ENCODE measurements at places on chromosomes 5 and 9.

GRCh38 chr5:32712481-32713360, 1.6 kb downstream of the NPR3 start:
- no peak for DNase-seq

DNA sequence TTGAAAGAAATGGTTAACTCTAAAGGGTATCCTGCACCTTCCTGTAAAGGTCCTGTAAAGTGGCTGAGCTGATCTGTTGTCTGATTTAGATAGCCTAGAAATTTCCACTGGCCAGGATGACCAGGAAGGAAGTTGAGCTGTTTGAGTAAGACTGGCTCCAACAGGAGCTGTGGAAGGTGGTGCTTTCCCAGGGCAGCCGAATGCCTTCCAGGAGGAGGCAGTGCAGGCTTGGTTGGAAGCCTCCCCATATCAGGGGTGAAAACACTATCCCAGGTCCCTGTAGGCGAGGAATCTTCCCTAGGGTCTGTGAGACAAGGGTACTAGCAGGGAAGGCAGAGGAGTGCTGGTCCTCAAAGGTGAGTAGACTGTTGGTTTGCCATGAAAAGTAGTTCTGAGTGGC, 98.4 kb downstream of the LIX1 start:
- no peak for DNase-seq

DNA sequence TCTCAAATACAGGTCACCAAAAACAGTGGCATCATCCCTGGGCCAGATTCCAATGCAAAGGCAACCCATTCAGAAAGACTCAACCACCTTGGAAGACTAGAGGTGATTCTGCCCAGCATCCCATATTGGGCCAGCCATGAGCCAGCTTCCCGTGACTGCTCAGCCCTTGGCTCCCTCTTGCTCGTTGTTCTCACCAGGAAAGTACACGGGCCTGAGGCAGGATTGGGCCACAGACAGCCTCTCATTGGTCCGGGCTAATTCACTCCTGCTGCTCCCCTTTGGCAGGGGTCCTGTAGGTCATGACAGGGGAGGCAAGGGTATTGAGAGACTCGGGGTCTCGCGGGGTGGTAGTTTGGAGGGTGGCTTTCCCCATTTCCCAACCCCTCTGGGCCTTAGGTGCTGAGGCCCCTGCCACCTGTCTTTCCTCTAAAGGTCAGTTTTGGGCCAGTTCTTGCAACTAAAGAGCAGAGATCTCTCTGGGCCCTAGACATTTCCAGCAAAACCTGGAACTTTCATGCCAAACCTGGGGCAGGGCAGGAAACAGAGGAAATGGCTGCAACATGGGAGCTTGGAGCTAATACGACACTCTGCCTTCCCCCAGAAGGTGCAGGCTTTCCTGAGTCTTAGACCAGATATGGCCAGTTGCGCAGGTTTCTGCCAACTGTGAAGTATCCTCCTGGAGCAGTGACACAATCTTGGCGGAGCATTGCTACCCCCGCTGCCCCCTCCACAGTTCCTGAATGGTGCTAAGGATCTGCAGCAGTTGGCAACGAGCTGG, 22.0 kb upstream of the FGFR4 start:
- no peak for DNase-seq

GRCh38 chr5:158277276-158277675, 418.3 kb upstream of the CLINT1 start:
- DNase-seq: no peak

DNA sequence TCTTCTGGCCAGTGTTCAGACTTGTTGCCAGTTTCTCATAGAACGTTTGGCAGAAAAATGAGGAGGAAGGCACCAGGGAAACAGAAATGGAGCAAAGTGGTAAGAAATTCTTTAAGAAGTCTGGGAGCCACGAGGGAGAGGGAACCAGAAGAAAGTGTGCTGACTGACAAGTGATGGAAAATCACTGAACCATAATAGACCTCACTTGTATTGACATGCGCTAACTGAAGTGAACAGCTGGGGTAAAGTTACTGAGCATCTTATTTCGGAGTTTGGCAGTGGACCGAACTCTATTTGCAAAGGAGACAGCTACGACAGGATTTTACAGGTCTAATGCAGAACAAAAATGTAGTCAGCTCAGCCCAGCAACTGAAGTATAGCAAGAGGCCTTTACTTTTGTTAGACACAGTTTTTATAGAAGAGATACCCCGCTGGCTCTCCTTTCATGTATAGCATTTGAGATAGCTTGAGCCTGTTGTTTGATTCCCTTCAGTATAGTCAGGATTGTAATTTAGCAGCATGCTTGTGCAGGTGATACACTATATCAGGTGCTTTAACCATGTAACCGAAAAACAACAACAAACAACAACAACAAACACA, 53.6 kb downstream of the HMHB1 start:
- DNase-seq: no peak

GRCh38 chr5:159453209-159453608, 122.9 kb upstream of the IL12B start:
- no peak for DNase-seq

Data from activated CD8-positive, alpha-beta memory T cell treated with anti-CD3 and anti-CD28 coated beads, Interleukin-2, amount 50 U/mL, for 4 hours (primary cell).